H1 (cell line): ENCODE measurements at places on chromosomes 11 and 22.

DNA sequence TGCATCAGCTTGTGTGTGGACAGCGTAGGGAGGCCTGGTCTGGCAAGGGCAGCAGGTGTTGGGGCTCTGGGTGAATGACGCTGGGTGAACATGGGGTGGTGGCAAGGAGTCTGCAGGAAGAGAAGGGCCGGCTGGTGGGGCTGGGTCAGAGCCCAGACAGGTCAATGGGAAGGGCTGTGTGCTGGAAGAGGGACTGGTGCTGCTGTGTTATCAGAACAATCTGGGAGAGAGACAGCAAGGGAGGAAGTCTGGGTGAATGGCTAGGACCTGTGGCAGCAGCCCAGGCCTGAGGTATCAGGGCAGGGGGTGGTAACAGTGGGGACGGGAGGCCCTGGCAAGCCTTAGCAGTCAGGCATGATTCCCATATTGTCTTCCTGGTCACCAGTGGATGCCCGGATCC lies 206.7 kb downstream of the SNX19 start:
- no peak for DNase-seq

DNA sequence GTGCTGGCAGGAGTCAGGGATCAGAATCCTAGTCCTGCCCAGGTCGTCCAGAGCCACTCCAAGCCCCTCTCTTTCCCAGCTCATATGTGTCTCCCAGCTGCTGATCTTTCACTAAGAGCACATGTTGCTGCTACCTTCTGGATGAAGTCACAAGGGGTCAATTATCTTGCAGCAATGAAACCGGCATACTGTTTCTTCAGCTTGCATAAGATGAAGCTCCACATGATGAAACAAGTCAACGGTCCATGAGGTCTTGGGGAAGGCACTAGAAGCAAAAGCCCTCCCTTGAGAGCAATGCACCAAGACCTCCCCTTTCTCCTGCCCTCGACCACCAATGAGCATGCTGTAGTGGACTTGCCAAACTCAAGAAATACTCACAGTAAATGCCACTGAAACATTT lies 148.9 kb downstream of the TENM4 start:
- DNase-seq = no peak

- DNase-seq = no peak
Measured at GRCh38 chr11:130892861-130893260, 23.4 kb downstream of the SNX19 start.

- DNase-seq = no peak
Measured at GRCh38 chr11:32034680-32035079, 56.2 kb upstream of the RCN1 start.

DNA sequence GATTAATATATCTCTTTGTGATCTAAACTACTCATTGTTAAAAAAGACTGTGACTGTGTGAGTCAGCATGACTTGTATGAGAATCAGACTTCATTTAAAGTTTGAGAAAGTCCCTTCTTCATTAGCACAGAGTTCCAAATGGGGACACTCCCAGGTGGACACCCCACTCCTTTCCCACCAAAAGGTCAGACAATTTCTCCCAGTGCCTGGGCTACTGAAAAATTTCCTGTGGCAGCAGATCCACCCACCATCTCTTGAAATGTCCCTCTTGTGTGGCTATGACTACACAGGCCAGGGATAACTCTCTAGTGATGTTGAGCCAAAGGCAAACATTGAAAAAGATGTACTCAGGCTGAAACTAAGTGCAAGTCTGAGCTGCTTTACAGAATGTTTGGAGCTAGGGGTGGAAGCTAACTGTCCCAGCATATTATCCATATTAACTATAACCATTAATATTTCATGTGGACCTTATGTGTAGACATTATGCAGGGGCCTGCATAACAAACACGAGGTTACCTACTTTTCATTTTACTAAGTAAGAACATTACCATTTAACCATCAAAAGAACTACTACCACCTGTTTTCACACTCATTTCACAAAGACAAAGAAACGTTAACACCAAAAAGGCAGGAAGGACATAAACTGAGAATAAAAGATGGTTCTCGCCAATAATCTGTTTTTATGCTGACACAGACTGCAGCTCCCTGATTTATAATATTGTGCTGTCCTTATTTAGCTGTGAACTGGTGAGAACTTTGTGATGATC lies 44.8 kb downstream of the MMP20 start:
- DNase-seq = no peak

- no peak for DNase-seq
Measured at GRCh38 chr11:64736654-64737053, 7.3 kb downstream of the RASGRP2 start.
